ENCODE measurements at places on chromosomes 13 and 19.
A peak's percentile ranks its signal among the peaks of the same experiment; 100 is the strongest.

GRCh38 chr19:10295305-10295846 is 5.6 kb downstream of the ICAM5 start:
- peak; percentile 88 for DNase-seq

GRCh38 chr19:1647501-1648458 is 4.6 kb downstream of the TCF3 start:
- no peak for DNase-seq

GRCh38 chr13:52651897-52652195 is 790 bp upstream of the SUGT1 start:
- no peak for DNase-seq

DNA sequence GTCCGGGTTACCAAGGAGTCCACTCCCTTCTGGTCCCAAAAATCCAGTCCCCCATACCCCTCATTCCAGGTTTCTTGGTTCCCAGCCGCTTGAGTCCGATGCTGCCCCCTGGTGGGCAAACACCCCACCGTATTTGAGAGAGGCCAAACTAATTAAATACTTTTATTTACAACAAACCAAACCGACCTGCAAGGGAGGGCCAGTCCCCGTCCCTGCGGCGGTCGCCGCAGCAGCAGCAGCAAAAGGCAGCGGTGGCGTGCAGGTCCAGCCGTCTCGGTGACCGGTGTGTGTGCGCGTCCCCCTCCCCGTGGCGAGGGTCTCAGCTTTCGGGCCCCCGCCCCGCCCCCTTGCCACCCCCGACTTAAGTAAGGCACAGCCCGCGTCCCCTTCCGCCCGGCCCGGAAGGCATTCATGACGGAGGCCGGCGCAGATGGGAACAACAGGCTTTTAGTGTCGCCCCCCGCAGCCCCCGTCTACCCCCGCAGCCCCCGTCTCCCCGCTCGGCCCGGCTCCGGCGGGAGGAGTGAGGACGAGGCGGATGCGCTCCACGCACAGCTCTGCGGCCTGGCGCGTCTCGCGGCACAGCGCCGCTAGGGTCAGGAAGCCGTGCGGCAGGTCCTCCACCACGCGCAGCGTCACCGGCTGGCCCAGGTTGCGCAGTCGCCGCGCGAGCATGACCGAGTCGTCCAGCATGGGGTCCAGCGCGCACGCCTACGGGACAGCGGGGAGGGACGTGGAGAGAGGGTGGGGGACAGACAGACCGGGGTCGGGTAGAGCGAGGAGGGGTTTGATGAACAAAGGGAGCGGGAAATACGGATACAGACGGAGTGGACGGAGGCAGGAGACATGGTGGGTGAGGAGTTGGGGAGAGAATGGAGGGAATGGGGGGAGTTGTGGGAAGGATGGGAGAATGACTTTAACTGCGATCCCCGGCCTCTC is 11.5 kb upstream of the CNFN start:
- DNase-seq = peak; percentile 83
